Activated CD8-positive, alpha-beta memory T cell treated with anti-CD3 and anti-CD28 coated beads for 4 hours (primary cell): ENCODE measurements at places on chromosomes 2 and 18.

DNA sequence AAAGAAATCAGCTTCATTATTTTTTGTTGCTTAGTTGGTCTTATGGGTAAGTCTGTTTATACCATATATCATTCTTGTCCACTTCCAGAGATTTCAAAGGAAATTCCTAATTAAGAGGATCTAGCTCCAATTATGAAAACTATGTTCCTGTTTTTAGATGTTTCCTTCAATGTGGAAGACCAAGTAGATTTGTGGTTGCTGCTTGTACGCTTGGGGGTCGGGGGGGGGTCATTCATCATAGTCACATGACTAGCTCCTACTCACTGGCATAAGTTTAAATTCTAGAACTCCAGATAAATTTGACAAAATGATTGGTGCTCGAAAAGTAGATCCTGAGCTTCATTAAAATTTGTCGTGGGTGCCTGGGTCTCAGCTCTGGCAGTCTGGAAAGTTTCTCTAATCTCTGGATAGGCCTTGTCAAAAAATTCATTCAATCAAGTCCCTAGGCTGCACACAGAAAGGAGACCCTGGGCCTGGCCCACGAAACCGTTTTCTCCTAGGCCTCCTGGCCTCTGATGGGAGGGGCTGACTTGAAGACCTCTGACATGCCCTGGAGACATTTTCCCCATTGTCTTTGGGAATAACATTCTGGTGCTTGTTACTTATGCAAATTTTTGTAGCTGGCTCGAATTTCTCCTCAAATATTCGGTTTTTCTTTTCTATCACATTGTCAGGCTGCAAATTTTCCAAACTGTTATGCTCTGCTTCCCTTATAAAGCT lies 62.5 kb downstream of the MEP1B start:
- no peak for DNase-seq

DNA sequence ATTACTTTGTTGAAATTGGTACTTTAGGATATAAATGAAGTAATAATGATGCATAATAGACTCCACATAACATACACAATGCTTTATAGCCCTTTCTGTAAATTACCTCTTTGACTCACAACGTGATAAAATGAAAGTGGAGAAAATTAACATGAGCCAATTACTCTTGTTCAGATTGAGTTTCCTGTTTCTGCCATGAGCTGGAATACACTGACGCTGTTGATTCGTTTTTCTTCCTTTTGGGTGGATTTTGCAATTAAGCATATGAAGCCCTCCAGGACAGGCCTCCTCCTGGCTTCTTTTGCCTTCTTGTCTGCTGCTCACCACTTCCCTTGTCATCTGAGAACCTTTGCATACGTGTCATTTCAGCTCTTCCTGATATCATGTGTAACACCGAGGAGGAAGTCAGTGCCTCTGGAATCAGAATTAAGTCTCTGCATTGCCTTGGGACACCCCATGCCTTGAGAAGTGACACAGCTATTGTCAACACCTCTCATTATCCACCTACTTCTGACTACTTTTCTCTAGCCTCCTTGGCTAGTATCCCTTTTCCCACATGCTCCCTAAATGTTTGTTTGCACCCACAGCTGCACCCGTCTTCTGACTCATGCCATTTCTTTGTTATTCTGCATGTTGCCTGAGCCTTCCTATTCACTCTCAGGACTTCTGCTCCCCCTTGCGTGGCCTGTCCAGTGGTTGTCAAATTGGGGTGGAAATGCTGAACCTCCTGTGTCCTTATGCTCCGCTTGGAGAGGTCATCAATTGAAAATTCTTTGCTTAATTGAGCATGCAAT lies 134.1 kb downstream of the FMNL2 start:
- no peak for DNase-seq

GRCh38 chr18:48872234-48873145 lies 78.3 kb downstream of the SMAD7 start:
- DNase-seq = no peak

- no peak for DNase-seq
Observed at GRCh38 chr18:73614812-73615211, 532.8 kb downstream of the FBXO15 start.

DNA sequence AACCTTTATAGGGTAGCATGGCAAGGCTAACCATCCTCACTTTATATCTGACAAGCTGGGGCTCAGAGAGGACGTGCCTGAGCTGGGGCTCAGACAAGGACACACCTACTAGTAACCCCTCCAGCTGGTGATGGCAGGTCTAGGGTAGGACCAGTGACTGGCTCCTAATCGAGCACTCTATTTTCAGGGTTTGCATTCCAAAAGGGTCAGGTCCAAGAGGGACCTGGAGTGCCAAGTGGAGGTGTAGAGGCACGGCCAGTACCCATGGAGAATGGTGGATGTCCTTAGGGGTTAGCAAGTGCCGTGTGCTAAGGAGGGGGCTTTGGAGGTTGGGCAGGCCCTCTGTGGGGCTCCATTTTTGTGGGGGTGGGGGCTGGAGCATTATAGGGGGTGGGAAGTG lies 1.2 kb upstream of the DES start:
- no peak for DNase-seq

GRCh38 chr2:216420367-216421101 lies 8.2 kb downstream of the SMARCAL1 start:
- no peak for DNase-seq

DNA sequence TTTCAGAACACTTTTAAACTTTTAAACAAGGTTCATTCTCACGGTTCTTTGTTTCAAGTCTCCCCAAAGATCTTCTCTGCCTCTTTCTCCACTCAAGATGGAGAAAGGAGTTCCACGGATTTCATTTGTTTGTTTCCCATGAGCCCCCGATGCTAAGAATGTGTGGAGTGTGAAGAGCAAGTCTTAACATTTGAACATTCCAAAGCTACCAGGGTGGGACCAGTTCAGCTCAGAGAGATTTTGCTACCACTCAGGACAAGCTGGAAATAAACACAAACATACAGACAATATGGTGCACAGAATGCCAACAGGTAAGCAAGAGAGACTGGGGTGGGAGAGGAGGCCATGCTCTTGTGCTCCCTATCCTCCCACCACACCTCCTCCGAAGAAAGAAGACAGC lies 56.7 kb downstream of the SPRED2 start:
- DNase-seq = no peak

GRCh38 chr18:73315381-73315780 lies 447.6 kb upstream of the NETO1 start:
- DNase-seq = no peak

DNA sequence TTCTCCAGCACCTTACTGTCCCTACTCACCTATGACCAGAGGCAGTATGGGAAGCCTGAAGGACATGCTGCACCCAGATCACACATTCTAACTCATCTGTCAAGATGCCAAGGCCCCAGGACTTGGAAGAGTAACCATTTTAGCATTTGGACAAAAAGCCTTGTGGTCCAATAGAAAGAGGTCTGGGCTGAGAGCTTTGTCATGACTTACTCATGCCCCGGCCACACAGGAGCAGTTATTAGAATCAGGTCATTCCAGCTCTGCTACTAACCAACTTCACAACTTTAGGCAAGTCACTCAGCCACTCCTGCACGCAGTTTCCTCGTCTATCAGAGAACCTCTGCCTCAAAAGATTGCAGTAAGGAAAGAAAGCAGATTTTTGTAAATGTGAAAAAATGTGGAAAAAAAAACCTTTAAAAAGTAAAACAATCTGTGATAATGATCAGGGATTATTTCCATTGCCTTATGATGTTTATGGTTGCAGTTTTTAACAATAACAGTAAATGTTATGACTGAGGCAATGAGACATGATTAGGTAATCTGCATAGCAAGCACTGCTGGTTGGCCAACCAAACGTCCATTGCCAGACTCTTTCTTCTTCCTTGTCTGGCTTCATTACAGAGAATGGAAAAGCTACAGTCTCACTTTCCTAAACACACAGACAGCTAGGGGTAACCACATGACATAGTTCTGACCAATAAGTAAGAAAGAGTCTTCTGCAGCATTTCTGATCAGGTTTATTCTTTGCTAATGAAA lies 255.4 kb upstream of the CHAC2 start:
- no peak for DNase-seq

DNA sequence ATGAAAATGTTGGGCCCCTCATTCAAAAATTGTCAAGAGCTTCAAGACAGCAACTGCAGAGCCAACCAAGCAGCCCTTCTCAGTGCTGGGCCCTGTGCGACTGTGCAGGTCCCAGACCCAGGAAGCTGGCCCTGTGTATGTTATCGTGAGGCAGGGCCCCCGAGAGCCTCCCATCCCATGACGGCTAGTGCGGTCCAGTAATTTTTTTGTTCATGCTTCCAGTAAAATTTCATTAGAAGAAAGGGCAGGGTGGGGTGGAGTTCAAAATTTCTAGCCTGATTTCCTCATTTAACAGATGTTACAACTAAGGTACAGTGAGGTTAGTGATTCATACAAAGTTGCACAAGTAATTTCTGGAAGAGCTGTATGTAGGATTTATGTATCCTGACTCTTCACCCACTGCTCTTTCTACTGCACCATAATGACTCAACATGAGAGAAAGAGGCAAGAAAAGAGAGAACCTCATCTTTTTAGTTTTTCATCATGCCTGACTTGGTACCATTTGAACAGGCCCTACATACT lies 105.5 kb downstream of the ZEB2 start:
- no peak for DNase-seq

GRCh38 chr2:62178741-62179271 lies 17.1 kb upstream of the B3GNT2 start:
- no peak for DNase-seq

GRCh38 chr2:55772109-55772980 lies 78.7 kb upstream of the PNPT1 start:
- no peak for DNase-seq

DNA sequence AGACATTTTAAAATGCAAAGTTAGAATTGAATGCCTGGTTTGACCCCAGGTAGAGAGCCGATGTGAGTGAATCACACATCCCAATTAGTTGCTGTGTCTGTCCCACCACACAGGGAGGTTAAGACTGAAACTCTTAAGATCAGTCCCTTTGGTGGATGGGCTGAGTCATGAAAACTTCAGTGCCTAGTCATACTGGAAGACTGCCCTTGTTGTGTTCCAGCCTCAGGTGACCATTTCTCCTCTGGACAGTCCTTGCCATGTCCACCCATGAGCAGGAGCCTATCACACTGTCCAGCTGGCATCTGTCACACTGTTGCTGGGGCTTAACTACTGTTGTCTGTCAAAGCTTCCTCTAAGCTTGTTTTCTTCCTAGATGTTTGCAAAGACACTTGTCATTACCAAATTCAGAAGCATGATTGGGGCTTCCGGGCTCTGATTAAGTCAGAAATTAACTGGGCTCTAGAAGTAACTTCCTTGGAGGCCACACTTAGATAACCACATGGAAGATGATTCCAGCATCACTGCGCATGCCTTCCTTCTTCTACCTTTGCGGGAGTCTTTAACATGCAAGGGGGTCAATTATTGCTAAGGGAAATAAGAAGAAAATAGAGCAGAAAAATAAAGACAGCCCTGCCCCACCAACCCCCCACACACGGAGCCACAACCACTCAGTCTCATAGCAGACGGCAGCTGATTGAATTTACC lies 21.3 kb downstream of the CYRIA start:
- DNase-seq = no peak

DNA sequence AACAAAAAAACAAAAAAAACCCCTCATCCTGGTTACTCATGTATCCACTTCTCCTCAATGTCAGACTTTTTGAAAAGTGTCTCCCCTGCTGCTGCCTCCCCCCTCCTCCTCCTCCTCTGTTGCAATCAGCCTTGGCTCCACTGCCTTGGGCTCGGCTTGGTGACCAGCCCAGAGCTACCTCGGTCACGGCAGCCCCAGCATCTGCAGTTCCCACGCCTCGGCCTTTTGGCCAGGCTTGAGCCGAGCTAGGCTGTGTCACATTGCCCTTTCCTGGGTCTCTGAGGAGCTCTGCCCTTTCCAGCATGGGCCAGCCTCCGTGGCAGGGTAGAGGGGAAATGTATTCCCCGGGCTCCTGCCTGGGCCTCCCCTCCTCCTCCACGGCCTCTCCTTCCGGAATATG lies 22.7 kb upstream of the INHBB start:
- DNase-seq = no peak

DNA sequence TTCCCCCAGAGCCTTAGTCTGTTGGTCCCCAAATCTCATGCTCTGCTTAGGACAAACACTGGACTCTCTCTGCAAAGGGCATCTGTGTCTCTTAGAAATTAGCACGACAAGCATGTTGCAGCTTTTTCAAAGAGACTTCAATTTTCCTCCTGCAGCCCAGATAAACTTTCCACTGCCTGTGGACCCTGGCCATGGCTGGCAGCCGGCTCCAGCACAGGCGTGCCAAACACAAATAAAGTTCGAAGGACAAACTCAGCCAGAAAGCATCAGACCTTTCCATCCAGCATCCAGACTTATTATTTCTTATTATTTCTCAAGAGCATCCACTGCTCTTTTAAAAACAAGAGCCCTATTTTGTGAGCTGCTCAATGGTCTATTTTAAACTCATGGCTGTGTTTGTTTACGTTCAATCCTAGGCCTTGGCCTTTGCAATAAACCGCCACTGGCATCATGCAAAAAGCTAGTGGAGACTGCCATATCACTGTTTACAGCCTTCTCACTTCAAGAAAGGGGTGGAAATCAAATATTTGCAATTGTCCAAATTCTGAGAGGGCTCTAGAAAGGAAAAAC lies 300.8 kb downstream of the BCL11A start:
- no peak for DNase-seq

- no peak for DNase-seq
Observed at GRCh38 chr2:24731923-24732322, 61.3 kb downstream of the PTRHD1 start.

DNA sequence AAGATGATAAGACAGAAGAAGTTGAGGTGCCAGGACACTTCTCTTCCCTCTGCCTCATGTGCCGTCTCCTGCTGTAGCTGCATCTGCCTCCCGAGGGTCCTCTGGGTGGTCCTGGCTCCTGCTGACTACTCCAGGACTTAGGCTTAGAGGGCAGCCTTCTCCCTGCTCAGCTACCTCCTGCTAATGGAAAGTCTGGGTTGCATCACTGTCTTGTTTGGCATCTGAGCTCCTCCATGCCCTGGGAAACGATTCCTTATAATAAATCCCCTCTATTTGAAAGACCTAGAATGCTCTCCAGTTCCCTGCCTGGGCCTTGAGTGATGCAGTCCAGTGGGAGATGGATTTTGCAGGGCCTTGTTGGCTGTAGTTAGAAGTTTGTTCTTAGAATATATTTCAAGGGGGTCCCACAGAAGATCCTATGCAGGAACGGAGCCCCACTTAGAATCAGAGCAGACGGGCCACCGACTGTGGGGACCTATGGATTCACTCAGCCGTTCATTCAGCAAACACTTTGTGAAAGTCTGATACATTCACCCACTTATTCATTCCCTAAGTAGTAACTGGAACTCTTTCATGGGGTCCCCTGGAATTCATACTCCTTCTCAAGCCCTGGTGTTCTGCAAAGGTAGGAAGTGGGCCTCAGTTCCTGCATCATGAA lies 269.8 kb upstream of the HDAC4 start:
- no peak for DNase-seq
